ENCODE measurements at places on chromosomes 4 and X. TPM values are rescaled to one million over a fixed set of nuclear protein-coding genes. Genes with fewer than 3 reads are reported as not detected.

Gene RTL5
- total RNA-seq, result 4.4 TPM

Gene ART3
- not detected for total RNA-seq

Gene DDIT4L
- total RNA-seq, result 2.7 TPM

Gene RNF150
- total RNA-seq, result 1.0 TPM
